ENCODE measurements at places on chromosomes 7 and 10.

GRCh38 chr10:50531388-50532077 lies 92.2 kb downstream of the SGMS1 start:
- DNase-seq, result no peak

GRCh38 chr10:124145109-124145870 lies 51.9 kb upstream of the CHST15 start:
- no peak for DNase-seq

- DNase-seq, result no peak
Observed at GRCh38 chr7:90886416-90886815, 290.3 kb downstream of the CDK14 start.

- DNase-seq, result no peak
Observed at GRCh38 chr7:51014811-51015210, 232.1 kb upstream of the GRB10 start.

DNA sequence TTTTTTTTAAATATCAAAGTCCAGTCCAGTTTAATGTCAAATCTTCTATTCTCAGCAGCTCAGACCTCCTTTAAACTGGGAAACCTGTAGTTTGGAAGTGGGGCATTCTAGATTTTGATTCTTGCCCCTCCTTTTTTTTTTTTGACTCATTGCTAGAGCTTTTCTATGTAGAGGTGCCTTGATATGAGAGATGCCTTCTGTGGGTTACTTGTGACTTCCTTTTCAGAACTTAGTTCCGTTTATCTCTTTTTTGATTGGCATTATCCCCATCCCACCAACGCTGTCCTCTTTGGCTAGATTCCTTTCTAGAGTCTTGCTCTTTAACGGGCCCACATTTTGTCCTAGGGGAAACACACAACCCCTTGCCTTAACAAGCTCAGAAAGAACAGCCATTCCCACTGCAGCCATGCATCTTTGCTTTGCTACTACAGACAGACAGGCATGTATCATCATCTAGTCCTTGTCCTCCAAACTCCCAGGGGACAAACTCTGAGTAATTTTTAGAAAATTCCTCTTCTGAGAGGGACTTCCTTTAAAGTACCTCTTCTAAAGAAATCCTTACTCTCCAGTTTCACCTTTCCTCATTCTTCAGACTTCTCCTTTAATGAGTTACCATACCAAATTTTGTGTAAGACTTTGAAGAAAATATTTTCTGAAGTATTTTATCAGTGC lies 153.6 kb downstream of the PHF14 start:
- no peak for DNase-seq

Measured in stimulated activated CD8-positive, alpha-beta memory T cell treated with anti-CD3 and anti-CD28 coated beads, Interleukin-15, amount 100 ng/mL, for 24 hours (primary cell).